ENCODE measurements at places on chromosomes 1 and 21. TPM values are rescaled to one million over a fixed set of nuclear protein-coding genes. Genes with fewer than 3 reads are reported as not detected.

Gene SLAMF7
- 6.5 TPM for total RNA-seq

Gene IL12RB2
- total RNA-seq: 4.4 TPM

Gene CR1L
- not detected for total RNA-seq

Gene IL6R
- 4.7 TPM for total RNA-seq

Gene STYXL2
- total RNA-seq: 0.12 TPM

Gene PLA2G2C
- total RNA-seq: not detected

Gene SELP
- 0.32 TPM for total RNA-seq

Gene HJV
- total RNA-seq: not detected

Gene LRRC53
- not detected for total RNA-seq

Gene PAPPA2
- total RNA-seq: 2.3 TPM

Gene ZSWIM5
- total RNA-seq: 2.4 TPM

Measured in pancreas (tissue), 10 donors.